ENCODE measurements at places on chromosomes 7 and 10.

DNA sequence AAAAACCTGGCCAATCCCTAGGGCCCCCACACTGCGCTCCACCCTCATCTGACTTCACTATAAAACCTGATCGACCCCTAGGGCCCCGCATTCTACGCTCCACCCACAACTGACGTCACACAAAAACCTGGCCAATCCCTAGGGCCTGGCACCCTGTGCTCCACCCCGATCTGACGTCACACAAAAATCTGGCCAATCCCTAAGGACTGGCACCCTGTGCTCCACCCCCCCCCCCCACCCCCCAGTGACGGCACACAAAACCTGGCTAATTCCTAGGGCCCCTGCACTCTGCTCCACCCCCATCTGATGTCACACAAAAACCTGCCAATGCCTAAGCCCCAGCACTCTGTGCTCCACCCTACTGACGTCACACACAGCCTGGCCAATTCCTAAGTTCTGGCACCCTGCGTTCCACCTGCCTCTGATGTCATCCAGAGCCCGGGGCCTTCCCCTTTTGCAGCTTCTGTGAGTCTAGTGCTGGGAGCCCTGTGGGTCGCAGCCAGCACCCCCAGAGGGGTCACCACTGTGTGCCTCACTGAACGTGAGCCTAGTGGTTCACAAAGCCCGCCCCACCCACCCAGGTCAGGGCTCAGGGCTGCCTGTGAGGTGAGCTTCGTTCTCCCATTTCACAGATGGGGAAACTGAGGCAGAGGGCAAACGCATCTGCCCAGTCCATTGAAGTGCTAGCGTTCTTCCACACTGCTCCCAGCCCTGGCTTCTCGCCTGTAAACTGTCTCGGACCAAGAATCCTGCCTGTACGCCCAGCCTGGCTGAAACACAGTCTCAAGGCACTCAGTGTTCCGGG, 40.6 kb downstream of the MICALL2 start:
- no peak for DNase-seq

GRCh38 chr7:105224884-105225651, 163.7 kb downstream of the SRPK2 start:
- DNase-seq: no peak

- DNase-seq: no peak
Observed at GRCh38 chr7:32677593-32677992, 182.3 kb downstream of the AVL9 start.

DNA sequence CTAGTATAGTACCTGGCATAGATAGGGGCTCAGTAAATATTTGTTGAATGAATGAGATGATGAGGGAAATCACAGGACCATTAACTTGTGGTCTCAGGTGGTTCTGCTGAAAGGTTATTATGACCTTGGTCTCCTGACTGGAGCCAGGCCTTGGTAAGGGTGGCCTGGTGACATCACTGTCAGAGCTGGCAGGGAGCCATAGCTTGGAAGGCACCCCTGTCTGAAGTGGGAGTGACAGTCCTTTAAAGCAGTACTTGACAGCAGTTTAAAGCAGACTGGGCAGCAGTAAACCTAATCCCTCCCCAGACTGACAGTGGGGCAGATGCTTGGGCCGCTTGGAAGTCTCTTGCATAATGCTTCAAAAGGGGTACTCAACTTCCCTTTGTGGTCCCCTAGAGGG, 13.4 kb downstream of the DPCD start:
- DNase-seq: no peak

DNA sequence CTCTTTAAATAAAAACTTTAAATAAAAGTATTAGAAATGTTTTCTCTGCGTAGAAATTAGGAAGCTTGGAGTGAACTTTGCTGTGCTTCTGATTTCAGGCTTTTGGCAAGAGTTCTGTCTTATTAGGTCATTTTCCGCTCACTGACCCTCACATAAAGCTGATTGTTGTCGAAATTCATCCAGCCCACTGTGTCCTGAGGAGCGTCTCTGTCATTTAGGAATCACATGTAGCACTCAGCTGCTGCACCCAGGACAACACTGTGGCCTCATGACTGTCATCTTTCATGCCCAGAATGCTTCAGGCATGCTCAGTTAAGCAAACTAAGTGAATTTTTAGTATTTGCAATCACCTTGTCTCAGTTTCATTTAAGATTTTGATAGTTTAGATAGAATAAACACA, 57.8 kb upstream of the MSRB2 start:
- DNase-seq: no peak

- DNase-seq: no peak
Observed at GRCh38 chr7:85287106-85287825, 100.4 kb upstream of the SEMA3D start.

- no peak for DNase-seq
Observed at GRCh38 chr10:78757344-78757925, 311.3 kb upstream of the ZMIZ1 start.

DNA sequence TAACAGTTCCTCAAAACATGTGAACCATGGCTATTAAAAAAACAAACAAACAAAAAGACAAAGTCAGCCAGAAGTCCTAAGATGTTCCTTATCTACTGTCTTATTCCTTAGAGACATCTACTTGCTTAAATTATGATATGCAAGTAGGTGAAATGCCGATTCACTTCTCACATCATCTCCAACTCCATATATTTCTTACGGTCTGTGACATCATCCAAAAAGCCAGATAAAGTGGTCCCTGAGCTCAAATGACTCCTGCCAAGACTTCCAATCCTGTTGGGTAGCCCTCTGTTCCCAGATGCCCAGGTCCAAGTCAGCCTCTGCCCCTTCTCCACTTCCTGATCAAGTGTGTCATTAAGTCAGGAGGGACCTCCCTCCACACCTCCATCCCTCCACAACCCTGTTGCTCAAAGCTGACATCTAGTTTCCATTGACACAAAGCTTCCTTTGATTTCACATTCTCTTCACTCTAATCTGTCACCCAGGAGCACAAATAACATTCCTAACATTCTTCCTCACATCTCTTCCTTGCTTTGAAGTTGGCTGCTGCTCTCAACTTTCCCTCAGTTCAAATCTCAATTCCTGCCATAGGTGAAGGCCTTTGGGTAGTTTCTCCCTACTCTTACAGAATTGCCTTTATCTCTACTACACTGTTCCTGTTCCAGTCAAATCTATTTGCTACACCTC, 56.1 kb upstream of the PDLIM1 start:
- DNase-seq: no peak

DNA sequence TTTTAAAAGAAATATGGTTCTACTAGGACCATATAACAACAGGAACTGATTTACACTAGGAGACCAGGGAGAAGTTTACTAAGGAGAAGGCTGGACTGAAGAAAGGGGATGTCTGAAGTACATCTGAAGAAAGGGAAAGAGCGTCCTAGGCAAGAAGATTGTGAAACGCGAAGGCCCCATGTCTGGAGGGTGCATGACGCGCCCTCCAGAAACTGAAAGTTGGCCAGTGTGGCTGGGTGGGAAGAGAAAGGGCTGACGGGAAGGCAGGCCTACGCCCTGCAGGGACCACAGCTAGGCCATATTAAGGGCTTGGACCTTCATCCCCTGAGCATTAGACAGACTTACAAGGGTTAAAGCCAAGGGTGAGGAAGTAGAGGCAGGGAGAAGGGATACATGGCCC, 158.0 kb downstream of the TRIL start:
- DNase-seq: no peak

- DNase-seq: no peak
Observed at GRCh38 chr10:43336641-43337318, 34.7 kb upstream of the FXYD4 start.

GRCh38 chr7:13386741-13387140, 602.7 kb downstream of the ETV1 start:
- no peak for DNase-seq

DNA sequence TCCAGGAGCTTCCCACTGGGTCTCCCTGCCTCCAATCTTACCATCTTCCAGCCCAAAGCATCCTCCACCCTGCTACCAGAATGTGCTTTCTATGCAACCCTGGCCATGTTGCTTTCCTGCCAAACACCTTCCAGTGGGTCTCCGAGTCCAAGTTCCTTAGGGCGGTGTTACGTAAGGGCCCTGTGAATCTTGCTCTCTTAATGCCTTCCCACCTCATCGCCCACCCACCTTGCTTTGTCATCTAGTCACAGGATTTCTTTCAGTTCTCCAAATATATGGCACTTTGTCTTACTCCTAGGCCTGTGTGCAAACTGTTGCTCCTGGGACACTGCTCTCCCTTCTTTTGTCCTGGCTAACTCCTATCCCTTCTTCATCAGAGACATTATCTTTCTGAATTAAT, 344.5 kb downstream of the RPS24 start:
- DNase-seq: no peak

DNA sequence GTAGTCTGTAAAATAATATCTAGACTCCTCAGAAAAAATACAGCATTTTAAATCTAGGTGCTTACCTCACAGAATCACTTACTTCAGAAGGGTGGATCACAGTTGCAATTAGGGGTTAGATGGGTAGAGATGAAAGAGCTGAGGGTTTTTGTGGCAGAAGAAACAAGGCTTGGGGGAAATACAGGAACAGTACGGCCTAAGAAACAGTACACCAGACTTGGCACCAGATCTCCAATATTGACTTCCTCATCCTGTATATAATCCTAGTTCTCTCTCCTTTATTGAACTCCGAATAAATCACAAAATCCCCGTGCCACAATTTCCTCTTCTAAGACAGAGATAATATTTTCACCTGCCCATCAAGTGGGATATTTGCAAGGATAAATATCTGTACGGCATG, 14.3 kb downstream of the CEP41 start:
- no peak for DNase-seq

- DNase-seq: no peak
Observed at GRCh38 chr10:93034426-93034825, 26.2 kb upstream of the CYP26C1 start.

- DNase-seq: no peak
Observed at GRCh38 chr10:78071140-78071856, 37.6 kb downstream of the RPS24 start.

DNA sequence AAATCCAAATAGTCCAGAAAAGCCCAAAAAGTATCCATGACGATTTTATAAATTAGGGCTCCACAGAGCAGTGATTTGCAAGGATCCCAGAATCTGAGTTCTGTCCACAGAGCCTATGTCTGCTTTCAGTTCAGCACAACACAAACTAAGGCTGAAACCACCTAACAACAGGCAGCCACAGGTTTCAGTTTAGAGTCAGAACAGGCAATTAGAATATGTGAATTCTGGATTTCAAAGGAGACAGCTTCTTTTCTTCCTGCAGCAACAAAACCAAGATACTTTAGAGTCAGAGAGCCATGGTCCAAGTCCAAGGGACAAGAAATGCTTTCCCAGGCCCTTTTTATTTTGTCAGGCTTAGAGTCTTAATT, 23.6 kb downstream of the IFIT3 start:
- no peak for DNase-seq

- no peak for DNase-seq
Observed at GRCh38 chr7:81690251-81690650, 79.6 kb downstream of the HGF start.

- DNase-seq: no peak
Observed at GRCh38 chr7:44998153-44998871, 1.7 kb upstream of the CCM2 start.

GRCh38 chr10:83545901-83546391, 593.4 kb upstream of the GHITM start:
- no peak for DNase-seq

DNA sequence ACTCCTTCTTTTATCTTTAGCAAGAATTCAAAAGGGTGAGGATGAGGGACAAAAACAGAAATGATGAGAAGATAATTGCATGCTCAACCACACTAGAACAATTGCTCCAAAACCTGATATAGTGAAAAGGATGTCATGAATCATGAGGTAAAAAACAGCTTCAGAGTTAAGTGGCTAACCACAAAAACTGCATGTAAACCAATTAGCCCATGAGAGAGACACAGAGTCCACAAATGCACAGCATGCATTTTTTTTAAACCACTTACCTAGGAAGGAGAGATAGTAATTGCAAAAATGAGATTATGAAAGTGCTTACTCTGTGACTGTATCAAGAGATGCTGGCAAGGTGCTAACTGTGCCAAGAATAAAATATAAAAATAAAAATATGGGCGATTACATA, 132.9 kb downstream of the MBL2 start:
- no peak for DNase-seq

DNA sequence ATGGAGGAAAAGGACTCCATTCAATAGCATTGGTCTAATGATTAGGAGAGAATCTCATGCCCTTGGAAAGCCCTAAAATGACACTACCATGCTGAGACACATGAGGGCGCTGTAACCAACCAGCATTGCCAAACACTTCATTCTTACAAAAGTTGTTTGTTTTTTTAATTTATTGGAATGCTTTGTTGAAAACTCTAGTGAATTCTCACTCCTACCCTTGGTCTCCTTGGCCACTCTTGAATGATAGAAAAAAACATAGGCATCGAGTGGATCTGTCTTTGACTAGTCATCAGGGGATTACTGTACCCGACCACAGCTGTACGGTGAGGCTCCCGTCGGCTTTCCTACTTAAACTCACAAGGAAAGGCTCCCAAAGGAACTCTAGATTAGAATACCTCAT, 29.3 kb upstream of the ADD3 start:
- peak; percentile 54 for DNase-seq

GRCh38 chr10:62093863-62094291, 174.8 kb downstream of the RTKN2 start:
- no peak for DNase-seq

DNA sequence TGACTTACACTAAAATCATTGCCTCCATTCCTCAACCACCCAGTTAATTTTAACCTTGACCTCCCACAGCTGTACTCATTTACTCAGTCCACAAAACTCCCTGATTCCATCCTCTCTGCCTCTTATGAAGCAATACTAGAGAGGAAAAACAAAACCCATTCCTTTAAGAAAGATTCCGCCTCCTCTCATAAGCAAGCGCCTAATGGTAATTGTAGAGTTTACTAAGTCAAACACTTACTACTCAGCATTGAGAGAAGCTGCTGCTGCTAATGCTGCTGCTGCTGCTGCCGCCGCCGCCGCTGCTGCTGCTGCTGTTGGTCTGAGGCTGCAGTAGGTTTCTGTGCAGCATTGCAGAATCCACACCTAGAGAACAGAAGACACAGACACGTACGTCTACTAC, 2.1 kb upstream of the ADD3 start:
- DNase-seq: no peak

DNA sequence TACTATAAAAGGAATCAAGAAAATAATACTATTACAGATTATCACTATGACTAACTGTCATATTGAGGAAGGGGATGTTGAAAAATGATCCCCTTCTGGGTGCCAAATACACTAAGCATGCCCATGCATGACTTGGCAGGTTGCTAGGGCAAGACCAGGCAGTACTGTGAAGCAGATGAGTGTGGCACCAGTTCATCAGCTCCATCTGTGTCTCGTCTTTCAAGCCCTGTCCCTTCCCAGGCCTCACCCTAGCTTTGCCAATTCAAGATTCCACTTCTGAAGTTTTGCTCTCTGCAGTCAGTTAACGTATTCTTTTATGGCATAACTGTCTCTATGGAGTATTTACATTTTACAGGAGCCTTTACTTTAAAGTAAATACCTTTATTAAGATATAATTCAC, 135.6 kb upstream of the HPS1 start:
- DNase-seq: no peak
